ENCODE measurements at places on chromosomes 11 and 22. TPM values are rescaled to one million over a fixed set of nuclear protein-coding genes. Genes with fewer than 3 reads are reported as not detected.
A peak's percentile ranks its signal among the peaks of the same experiment; 100 is the strongest.

- DNase-seq, result no peak
Measured at GRCh38 chr22:37566329-37566837, 6.1 kb downstream of the CDC42EP1 start.

DNA sequence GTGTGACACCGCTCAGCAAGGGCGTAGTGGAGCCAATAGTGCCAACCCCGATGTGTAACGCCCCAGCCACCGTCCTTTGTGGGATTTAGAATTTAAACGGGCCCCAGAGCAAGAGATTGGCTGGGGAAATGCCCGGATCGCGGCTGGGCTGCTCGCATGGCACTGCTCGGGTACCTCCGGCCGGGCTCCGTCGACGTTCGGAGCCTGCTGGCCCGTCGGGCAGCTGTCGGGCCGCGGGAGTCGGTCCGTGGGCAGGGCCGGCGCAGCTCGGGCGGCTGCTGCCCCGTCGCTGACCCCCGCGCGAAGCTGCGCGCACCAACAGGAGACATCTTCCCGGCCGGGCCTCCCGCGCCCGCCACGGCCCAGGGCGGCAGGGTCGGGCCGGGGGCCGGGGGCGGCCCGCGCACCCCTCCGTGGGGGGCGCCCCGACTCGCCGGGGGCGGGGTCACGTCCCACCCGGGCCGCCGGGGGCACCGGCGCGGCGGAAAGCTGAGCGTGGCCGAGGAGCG, 1.3 kb upstream of the KDM2A start:
- peak; percentile 34 for DNase-seq

The MMP1 gene
- total RNA-seq, result not detected

- no peak for DNase-seq
Measured at GRCh38 chr11:123233280-123233974, 38.4 kb upstream of the CLMP start.

The CRYBB2 gene
- total RNA-seq, result not detected

The OR10D3 gene
- total RNA-seq, result not detected

- no peak for DNase-seq
Measured at GRCh38 chr11:45667929-45668680, 2.7 kb upstream of the CHST1 start.

GRCh38 chr11:27241311-27242122, 121.5 kb downstream of the CCDC34 start:
- no peak for DNase-seq

The OR4B1 gene
- total RNA-seq, result not detected

GRCh38 chr11:74371269-74372052, 26.8 kb downstream of the PGM2L1 start:
- DNase-seq, result no peak

GRCh38 chr11:72146625-72147024, 11.1 kb downstream of the FOLR3 start:
- no peak for DNase-seq

DNA sequence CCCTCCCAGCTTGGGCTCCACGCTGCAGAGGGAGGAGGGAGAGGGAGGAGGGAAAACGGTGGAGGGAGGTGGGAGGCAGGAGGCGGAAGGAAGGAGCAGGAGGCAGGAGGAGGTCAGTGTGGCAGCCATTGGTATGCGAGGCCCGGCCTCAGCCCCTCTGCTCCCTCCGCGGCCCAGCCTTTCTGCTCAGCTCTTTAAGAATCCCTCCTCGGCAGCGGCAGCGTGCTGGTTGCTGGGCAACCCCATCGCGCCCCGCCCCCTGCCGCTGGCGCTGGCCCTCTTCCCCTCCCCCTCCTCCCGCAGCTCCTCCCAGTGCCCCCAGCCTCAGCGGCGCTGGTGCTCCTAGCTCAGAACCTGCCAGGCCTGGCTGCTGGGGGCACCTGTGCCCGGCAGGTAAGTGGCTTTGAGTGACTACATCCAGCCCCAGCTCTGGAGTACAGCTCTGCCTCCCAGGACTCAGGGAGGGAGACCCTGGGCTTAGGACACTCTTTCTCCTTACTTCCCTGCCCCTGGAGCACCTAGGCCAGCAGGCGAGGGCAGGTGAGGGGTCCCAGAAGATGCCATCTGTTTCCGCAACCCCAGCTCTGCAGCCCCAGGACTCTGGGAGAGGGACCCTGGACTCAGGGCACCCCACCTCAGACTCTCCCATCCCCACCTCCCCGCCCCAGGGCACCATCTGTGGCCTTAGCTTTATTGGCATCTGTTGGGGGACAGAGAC, 7.2 kb upstream of the FLRT1 start:
- DNase-seq, result peak; percentile 71

The GLYATL1B gene
- total RNA-seq, result not detected

GRCh38 chr22:49632199-49633009, 195.3 kb downstream of the BRD1 start:
- peak; percentile 62 for DNase-seq

The INPP5J gene
- total RNA-seq, result 10.8 TPM

The ROBO4 gene
- not detected for total RNA-seq
